ENCODE measurements at places on chromosomes 3 and 15.

GRCh38 chr15:71627604-71628003 is 182.8 kb upstream of the NR2E3 start:
- no peak for DNase-seq

GRCh38 chr15:91929509-91929908 is 76.0 kb downstream of the SLCO3A1 start:
- no peak for DNase-seq

DNA sequence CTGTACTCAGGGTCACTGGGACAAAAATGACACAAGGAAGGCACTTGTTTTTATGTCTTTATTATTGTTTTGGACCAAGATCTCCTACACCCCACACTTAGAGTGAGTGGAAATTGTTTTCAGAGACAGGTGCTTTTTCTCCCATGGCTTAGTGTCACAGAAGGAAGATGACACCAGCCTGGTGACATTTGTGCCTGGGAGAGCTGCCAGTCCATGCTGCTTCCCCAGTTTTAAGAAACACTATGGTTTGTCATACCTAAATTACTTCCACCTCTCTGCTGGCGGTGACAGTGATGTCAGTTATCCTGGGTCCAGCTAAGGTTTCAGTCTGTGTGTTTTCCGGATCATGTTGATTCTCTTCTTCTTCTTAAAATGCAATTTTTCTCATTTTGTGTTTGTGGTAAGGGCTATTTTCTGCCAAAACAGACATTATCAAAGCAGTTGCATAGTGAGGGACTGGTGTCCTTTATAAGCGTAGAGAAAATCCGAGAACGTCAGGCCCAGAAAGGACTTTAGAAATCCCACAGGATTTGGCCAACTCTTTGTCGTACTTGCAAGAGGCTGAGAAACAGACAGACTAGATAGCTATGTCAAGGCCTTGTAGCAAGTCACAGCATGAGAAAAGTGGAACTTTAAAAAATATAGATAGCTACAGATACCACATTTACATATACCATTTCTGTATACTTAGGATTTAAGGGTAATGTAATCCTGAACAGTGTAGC is 149.5 kb downstream of the TP63 start:
- DNase-seq = no peak

- DNase-seq = no peak
Measured at GRCh38 chr15:85899927-85900326, 105.2 kb upstream of the KLHL25 start.

- no peak for DNase-seq
Measured at GRCh38 chr3:49930168-49930690, 618 bp upstream of the MON1A start.

- DNase-seq = no peak
Measured at GRCh38 chr3:121988146-121988545, 33.9 kb downstream of the ILDR1 start.

- no peak for DNase-seq
Measured at GRCh38 chr3:155070316-155070715, 9.8 kb upstream of the MME start.

DNA sequence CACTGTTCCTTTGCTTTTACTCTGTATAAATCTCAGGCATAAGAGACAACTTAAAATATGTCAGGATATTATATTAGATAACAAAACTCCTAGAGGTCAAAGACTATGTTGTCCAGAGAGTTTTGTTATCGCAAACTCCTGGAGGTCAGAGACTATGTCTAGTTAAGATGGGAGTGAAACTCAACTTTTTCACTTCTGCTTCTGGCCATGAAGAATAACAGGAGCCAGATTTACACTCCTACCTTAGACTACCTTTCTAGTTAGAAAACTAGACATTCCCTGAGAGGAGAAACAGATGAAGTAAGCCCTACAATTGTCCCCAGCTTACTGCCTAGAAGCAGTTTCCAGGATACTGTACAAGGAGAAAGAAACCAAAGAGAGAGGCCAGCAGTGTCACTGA is 255.4 kb upstream of the UBE2E1 start:
- DNase-seq = no peak

- no peak for DNase-seq
Measured at GRCh38 chr3:126377211-126377610, 17.5 kb upstream of the CFAP100 start.

GRCh38 chr3:162641907-162642306 is 1145.3 kb downstream of the OTOL1 start:
- no peak for DNase-seq

GRCh38 chr15:90697175-90697574 is 20.0 kb upstream of the BLM start:
- DNase-seq = no peak

GRCh38 chr15:48330855-48331795 is at the start of gene DUT:
TSS of gene DUT (plus strand) at chr15:48331429. CDS start at chr15:48331516, 87 bp downstream.
- DNase-seq = peak; percentile 82
